ENCODE measurements at places on chromosomes 7 and 10.

- DNase-seq = peak; percentile 31
Observed at GRCh38 chr7:138125598-138126111, 49.4 kb downstream of the AKR1D1 start.

DNA sequence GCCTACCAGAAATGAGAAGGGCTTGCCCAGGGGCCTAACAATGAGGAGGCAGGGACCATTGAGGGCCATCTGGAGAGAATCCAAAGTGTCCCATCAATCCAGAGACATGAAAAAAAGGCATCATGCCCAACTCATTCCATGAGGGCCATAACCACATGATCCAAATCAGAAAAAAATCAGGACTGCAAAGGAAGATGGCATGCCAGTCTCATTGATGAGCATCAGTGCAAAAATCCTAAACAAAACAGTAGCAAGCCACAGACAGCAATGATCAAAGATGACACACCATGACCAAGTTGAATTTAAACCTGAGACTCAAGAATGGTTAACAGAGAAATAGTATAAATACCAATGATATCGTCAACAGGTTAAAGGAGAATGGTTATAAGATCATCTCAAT, 7.0 kb upstream of the CYP3A4 start:
- peak; percentile 24 for DNase-seq

- no peak for DNase-seq
Observed at GRCh38 chr10:131762789-131763696, 137.8 kb upstream of the PPP2R2D start.

DNA sequence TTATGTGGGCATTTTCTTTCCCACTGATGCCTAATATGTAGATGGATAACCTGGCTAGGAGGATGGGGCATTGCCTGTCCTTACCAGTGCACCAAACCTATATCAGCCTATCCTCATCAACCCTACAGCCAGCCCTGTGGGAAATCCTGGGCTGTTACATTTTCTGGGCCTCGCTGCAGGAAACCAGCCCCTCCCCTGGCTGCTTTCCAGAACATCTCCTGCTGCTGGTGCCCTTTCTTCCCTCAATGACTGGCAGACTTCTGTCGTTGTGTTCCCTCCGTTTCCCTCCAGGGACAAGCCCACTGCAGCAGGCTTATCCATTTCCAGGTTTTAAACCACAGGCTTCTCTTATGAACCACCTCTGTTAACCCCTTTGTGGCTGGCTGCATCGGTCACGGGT, 486.1 kb upstream of the COBL start:
- no peak for DNase-seq

GRCh38 chr7:27117887-27118491, 12.6 kb downstream of the HOXA4 start:
- no peak for DNase-seq

Data from skeletal muscle cell (primary cell).